A172 (cell line): ENCODE measurements at places on chromosomes 4 and X. TPM values are rescaled to one million over a fixed set of nuclear protein-coding genes. Genes with fewer than 3 reads are reported as not detected.

The HS3ST1 gene
- total RNA-seq, result not detected in 2 replicates

The STPG2 gene
- 0.19 TPM in 1 of 2 replicates, not detected in the other for total RNA-seq

The FRG2 gene
- not detected in 2 replicates for total RNA-seq

The FANCB gene
- 15.2 TPM in 2 replicates for total RNA-seq

DNA sequence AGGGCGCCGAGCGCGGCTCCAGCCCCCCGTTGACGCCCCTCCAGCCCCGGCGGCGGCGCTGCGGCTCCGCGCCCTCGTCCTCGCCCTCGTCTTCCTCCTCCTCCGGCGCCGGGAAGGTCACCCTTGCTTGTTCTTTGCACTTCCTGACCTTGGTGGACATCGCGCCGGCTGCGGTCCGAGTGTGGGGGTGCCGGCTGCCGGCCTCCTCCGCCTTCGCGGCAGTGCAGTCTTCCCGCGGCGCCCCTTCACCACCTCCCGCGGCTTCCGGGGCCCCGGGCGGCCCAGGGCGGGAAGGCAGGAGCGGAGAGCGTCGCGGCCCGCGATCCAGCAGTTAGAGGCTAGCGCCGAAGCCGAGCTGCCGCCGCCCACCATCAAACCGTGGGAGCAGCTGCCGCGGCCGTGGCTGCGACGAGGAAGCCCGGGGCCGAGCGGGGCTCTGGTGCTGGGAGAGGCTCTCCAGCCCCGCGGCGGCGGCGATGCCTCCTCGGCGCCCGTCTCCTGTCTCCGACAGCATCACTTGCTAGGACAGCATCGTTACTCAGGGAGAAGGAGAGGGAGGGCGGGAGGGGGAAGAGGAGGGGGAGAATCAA is at the start of gene TRPC3:
TSS of gene TRPC3 (minus strand) at position 540 of the 590 bp plus-strand sequence. CDS start at position 160, 380 bp downstream.
- peak; percentile 3 for DNase-seq

DNA sequence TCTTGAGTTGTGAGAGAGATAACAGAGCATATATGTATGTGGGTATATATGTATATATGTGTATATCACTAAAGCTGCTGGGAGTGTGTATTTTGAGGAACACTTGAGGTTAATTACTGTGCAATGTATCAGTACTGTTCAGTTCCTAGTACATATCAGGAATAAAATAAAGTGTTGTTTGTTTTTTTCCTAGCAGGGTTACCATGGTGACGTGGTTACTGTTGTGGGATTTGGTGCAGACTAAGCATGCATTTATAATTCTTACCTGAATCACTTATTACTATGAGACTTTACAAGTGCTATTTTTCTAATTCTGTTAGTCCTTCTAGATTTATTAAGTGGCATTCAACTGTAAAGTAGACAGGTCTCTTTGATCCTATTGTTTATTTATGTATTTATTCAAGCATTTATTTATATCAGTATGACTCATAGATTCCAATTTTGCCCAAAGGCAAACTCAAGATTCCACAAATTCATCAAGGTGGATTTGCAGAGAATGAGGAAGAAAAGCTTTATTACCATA is 26.9 kb upstream of the BEX4 start:
- no peak for DNase-seq

- DNase-seq, result no peak
Measured at GRCh38 chr4:47705326-47705981, 132.4 kb downstream of the CORIN start.

GRCh38 chr4:143455211-143455610 is 58.3 kb upstream of the SMARCA5 start:
- DNase-seq, result peak; percentile 2

GRCh38 chr4:742742-743311 is 37.2 kb downstream of the PCGF3 start:
- DNase-seq, result peak; percentile 32

GRCh38 chrX:45755703-45756102 is 555.0 kb upstream of the DIPK2B start:
- no peak for DNase-seq

DNA sequence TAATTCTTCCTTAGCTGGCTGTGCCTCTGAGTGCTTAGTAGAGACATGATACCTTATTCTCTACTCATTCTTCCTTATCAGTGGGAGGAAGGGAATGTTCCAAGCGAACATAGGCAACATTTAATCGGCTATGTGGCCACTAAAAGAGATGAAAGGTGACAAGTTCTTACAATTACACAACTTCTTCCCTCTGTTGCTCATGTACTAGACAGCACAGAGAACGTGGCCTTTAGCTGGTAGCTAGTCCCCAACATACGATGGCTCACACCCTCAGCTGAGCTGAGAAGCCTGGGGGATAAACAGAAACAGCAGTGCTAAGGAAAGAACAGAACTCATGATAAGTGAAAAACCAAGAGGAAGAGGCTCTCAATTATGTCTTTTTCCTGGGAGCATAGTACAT is 52.2 kb downstream of the APOO start:
- DNase-seq, result no peak

DNA sequence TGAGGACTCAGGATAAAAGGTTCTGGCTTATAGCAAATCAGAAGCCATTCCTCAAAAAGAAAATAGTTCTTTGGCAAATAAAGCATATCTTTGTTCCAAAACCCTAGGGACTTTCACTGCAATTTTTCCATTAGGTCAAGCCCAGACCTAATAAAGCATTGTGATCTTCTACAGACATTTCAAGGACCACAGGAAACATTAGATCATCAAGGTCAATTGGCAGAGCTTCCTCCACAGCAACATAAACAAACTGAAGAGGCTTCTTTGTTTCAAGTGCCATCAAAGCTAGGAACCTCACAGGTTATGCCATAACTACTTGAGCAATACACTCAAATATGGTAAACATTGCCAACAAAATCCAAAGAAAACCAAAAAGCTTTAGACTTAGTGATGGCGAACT is 144.9 kb downstream of the ANXA5 start:
- peak; percentile 3 for DNase-seq

GRCh38 chr4:153260553-153261300 is 56.5 kb downstream of the TRIM2 start:
- peak; percentile 14 for DNase-seq
